ENCODE measurements at places on chromosomes 5 and 9.

DNA sequence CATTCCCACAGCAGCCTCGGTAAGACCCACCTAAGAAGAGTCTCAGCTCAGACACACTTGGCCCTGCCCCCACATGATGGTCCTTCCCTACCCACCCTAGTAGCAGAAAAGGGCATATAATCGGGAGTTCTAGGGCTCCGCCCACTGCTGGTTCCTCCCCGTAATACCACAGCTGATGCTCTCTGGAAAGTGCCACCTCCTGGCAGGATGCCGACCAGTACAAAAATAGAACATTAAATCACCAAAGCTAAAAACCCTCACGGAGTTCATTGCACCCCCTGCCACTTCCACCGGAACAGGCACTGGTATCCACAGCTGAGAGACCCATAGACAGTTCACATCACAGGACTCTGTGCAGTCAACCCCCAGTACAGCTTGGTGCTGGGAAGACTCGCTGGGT lies 271.3 kb downstream of the KIAA0825 start:
- DNase-seq: no peak

GRCh38 chr9:98491828-98492227 lies 216.9 kb downstream of the GABBR2 start:
- DNase-seq: peak; percentile 57

DNA sequence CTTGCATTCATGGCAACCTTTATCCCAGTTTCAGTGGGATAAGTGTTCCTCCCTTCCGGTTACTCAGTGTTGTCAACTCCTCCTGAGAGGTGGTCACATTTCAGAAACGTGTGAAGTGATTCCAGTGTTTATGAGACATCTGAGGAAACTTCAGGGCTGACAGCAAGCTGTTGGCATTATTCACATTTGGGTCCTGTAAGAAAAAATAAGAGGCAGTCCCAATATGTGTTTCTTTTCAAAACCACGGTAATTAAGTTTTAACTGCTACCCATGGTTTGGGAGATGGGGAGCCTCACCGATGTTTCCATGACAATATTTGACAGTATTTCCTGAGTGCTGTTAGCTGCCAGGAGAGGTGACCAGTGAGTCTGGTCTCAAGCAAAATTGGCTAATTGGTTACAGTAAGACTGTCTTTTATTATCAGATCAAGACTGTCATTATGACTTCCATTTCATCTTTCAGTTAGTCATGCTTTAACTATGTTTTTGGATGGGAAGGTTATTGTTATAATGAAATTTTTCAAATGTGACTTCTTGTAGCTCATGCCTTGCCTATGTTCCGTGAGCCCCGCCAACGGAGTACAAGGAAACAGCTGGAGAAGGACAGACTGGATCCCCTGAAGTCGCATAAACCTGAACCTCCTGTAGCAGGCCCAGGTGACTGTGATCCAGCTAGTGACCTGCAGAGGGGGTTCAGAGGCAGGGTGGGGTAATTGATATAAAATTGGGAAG lies 115.3 kb downstream of the GDNF start:
- peak; percentile 27 for DNase-seq

- DNase-seq: peak; percentile 85
Observed at GRCh38 chr5:144028636-144029035, 141.8 kb downstream of the YIPF5 start.

GRCh38 chr9:7691909-7692308 lies 107.7 kb downstream of the DMAC1 start:
- DNase-seq: no peak

Measured in AG08395 (cell line).